ENCODE measurements at places on chromosomes 2 and 18.

DNA sequence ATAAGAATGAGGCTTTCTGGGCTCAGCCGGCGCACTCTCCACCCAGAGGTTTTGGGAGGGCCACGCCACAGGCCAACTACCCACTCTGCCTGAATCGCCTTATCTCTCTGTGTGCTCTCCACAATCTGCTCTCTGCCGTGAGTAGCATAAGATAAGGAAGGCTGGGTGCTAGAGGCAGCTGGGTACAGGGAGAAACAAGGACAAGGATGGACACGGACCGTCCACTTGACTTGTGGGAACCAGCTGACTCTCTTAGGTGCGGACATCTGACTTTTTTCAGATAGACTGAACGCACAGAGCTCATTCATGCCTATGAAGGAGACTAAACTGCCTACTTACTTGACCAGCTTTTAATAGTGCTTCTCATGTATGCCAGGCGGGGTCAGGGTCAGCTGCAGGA, 14.3 kb downstream of the NPAS2 start:
- DNase-seq, result no peak

- DNase-seq, result no peak
These were observed 55.2 kb upstream of the STON1 start for GRCh38 chr2:48474574-48475298.

DNA sequence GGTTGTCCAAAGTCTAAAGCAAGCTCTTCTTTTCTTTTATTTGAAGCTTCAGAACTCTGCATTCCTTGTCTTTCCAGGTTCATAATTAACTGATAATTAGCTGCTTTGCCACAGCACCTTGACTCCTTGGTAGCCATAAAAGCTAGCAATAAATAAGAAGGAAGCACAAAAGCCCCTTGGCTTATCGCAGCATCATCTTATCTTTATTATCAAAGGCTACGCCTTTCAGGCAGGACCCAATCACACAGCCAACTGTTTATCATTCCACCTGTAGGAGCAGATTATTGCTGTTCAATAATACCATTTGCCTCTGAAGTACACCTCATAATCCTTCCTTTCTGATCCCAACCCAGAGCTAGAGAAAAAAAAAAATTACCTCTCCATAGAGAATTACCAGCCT, 489.2 kb downstream of the SATB2 start:
- no peak for DNase-seq

GRCh38 chr18:23618862-23619387, 32.6 kb upstream of the NPC1 start:
- peak; percentile 58 for DNase-seq

- DNase-seq, result no peak
These were observed 199.5 kb downstream of the OSR1 start for GRCh38 chr2:19158896-19159295.

DNA sequence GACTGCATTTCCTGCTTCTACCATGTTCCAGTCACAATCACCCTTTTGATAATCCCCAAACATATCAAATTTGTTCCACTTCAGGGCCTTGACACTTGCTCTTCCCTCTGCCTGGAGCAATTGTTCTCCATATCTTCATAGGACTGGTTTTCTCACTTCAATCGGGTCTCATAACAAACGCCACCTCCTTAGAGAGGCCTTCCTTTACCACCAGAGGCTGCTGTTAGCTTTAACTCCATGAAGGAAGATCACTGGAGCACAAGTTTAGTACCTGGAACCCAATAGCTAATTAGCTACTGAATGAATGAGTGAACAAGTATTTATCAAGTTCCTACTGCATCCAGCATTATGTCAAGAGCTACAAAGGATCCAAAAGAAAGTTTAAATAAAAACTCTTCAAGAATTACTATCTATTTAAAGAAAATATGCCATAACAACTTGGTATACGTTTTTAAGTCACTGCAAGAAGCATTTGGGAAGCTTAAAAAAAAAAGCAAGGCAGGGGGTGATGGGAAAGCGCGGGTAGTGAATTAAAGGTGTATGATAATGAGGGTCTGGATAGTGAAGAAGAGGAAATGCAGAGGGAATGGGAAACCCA, 58.8 kb downstream of the BAZ2B start:
- peak; percentile 56 for DNase-seq

GRCh38 chr2:169360984-169361705, 1.2 kb downstream of the LRP2 start:
- no peak for DNase-seq

- no peak for DNase-seq
These were observed 12.1 kb downstream of the ANKRD23 start for GRCh38 chr2:96831679-96832078.

GRCh38 chr2:235263205-235264120, 230.4 kb upstream of the AGAP1 start:
- DNase-seq, result no peak

GRCh38 chr2:107064750-107065149, 178.8 kb upstream of the ST6GAL2 start:
- DNase-seq, result no peak

DNA sequence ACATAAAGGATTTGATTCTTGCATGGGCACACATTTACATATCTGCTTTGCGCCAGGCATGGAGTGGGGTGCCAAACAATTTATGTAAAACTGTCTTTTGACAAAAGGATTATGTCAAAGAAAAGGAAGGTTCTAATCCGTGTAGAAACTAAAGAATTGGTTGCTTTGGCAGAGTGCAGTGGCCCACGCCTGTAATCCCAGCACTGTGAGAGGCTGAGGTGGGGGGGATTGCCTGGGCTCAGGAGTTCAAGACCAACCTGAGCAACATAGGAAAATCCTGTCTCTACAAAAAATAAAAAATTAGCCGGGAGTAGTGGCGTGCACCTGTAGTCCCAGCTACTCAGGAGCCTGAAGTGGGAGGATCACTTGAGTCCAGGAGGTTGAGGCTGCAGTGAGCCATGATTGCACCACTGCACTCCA, 1.1 kb upstream of the MTERF4 start:
- DNase-seq, result no peak

DNA sequence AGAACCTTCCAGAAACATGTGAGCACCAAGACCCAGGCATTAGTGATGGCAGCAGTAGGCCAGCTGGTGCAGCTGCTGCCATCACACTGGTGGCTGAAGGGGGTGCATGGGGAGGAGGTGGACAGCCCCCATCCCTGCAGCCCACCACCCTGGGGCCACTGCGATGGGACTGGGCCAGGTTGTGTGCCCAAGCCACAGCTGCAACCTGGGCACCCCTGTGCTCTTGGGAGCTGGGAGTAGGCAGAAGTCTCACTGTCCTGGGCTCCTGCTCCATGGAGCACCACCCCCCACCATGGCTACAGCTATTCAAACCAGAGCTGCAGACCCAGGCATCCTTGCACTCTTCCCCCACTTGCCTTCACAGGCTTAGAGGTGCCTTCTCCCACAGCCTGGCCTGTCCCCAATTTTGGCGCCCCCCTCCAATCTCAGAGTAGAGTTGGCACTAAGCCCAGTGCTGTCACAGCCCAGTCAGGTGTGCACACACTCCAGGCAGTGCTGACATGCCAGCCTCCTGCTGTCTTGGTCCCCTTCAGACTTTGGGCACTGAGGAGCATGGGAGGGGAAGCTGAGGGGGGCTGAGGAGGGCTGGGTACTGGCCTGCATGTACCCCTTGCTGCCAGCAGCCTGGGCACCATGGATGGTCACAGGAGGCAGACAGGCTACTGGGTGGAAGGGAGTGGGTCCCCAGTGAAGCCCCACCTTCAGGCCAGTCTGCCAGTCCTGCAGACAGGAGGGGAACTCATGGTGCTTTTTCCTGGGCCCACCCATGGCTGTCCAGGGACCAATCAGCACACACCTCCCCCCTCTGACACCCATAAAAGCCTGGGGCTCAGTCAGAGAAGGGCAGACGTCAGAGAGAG, 67.1 kb downstream of the CYP26B1 start:
- no peak for DNase-seq

All from AML-193 (cell line).